ENCODE measurements at places on chromosomes 2 and 18. TPM values are rescaled to one million over a fixed set of nuclear protein-coding genes. Genes with fewer than 3 reads are reported as not detected.

Gene ANKMY1
- total RNA-seq, result 17.4 TPM

Gene VWA3B
- 0.81 TPM for total RNA-seq

Gene RNF152
- total RNA-seq, result 19.4 TPM

Gene UGT1A1
- total RNA-seq, result 0.94 TPM

Gene METAP1D
- total RNA-seq, result 6.1 TPM

Gene PXDN
- 6.9 TPM for total RNA-seq

Gene POMC
- total RNA-seq, result 6.3 TPM

GRCh38 chr18:68263481-68263880, 451.4 kb downstream of the TMX3 start:
- no peaks in the 10 kb centered on the region for H3K4me1 ChIP-seq
- no peak overlapping the region for H3K27ac ChIP-seq
- H3K27me3 ChIP-seq, result no peaks in the 10 kb centered on the region
- no peaks in the 10 kb centered on the region for H3K36me3 ChIP-seq
- DNase-seq, result no peak
- H3K4me3 ChIP-seq, result no peak overlapping the region

DNA sequence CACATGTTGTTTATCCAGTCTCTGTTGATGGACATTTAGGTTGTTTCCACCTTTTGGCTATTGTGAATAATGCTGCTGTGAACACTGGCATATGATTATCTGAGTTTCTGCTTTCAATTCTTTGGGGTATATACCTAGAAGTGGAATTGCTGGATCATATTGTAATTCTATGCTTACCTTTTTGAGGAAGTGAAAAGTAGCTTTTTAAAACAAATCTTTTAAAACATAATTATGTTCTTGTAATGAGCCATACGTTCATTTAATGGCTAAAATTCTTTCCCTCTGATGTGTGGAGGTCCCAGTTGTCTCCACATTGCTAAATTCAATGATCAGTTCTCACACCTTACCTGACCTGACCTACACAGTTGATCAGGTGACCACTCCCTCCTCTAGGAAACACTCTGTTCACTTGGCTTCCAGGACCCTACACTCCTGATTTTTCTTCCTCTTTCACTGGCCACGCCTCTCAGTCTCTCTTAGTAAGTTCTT, 27.8 kb upstream of the SERTAD2 start:
- H3K36me3 ChIP-seq, result no peaks in the 10 kb centered on the region
- H3K4me1 ChIP-seq, result no peaks in the 10 kb centered on the region
- no peak overlapping the region for H3K4me3 ChIP-seq
- no peaks in the 10 kb centered on the region for H3K27me3 ChIP-seq

GRCh38 chr18:23871410-23871809, 143.1 kb upstream of the TTC39C start:
- H3K4me1 ChIP-seq, result no peaks in the 10 kb centered on the region
- H3K4me3 ChIP-seq, result no peak overlapping the region
- no peak for DNase-seq

DNA sequence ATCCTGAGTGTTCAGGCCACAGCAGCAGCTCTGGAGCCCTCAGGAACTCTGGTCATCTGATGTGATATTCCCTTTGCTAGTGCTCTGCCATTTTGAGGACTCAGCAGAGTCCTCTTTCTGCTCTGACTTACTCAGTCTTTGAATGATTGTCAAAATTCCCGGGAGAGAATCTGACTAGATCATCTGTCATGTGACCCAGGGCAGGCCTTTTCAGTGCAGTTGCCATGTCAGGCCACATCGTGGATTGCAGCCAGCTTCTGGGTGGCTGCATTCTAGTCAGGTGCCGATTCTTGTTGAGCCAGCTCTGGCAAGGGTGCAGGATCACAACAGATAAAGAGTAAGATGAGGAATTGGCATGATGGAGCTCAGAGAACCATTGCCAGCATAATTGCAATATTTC, 795.6 kb downstream of the CPS1 start:
- no peaks in the 10 kb centered on the region for H3K27me3 ChIP-seq
- no peaks in the 10 kb centered on the region for H3K4me1 ChIP-seq
- no peak for DNase-seq
- no peak overlapping the region for H3K27ac ChIP-seq

DNA sequence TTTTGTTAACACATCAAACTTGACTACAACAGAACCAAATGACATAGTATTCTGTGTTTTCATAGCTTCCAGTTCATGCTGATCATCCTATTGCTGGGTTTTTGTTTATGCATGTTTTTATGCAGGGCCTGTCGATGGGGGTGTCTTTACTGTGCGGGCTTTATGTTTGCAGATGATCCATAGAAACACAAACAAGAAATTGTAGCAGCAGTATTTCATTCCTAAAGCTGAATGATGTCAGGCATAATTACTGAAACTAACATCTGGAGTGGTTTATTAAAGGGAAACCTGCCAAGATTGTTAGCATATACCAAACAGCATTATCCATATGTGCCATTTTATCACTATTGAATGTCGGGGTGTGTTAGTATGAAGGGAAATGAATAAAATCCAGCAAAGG, 129.7 kb downstream of the PTPRM start:
- H3K27ac ChIP-seq, result no peak overlapping the region
- H3K4me1 ChIP-seq, result no peaks in the 10 kb centered on the region
- H3K36me3 ChIP-seq, result no peaks in the 10 kb centered on the region
- no peak overlapping the region for H3K4me3 ChIP-seq
- H3K27me3 ChIP-seq, result no peaks in the 10 kb centered on the region

- H3K4me1 ChIP-seq, result no peaks in the 10 kb centered on the region
- no peak for DNase-seq
- H3K27ac ChIP-seq, result no peak overlapping the region
- no peaks in the 10 kb centered on the region for H3K27me3 ChIP-seq
- H3K36me3 ChIP-seq, result no peaks in the 10 kb centered on the region
Measured at GRCh38 chr2:140177086-140177485, 1396.9 kb upstream of the NXPH2 start.

GRCh38 chr2:132670496-132671150, 618 bp upstream of the LYPD1 start:
- H3K36me3 ChIP-seq, result no peaks in the 10 kb centered on the region
- no peak for DNase-seq
- H3K4me1 ChIP-seq, result peaks cover 19% of the 10 kb centered on the region

DNA sequence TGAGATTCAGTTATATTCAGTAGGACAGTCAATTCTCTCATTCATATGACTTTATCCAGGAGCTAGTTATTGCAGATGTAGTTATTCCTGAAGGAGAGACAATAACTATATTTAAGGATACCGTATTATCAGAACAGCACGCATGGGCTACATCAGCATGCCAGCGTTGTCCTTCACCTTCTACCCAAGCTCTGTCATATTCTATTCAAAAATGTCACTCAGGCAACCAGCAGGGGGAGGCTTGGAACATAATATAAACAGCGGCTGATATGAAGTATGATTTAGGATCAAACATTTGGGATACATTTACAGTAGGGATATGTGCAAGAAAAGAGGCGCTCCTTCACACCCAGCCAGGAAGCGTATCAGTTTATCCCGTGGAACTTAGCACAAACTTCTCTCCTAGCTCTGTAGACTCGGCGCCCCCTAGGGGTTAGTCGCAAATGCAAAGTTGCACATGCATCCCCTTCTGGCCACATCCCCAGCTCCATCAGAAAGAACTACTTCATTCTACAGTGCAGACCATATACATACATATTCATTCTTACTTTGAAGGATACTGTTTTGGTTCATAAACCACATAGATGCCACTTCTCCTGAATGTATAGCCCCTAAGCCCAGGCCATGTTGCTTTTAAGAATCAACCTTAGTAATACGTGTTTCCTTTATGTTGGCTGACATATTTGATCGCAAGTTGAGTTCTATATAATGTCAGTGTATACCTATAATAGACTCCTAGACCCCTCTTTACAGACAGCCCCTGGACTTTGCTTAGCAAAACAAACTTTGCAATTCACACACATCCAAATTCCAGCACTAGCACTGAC, 759.4 kb downstream of the ADCYAP1 start:
- no peaks in the 10 kb centered on the region for H3K36me3 ChIP-seq
- H3K4me1 ChIP-seq, result no peaks in the 10 kb centered on the region
- DNase-seq, result peak; percentile 3

- DNase-seq, result peak; percentile 11
- no peaks in the 10 kb centered on the region for H3K27me3 ChIP-seq
Measured at GRCh38 chr18:47873625-47874024, 56.8 kb downstream of the SMAD2 start.

DNA sequence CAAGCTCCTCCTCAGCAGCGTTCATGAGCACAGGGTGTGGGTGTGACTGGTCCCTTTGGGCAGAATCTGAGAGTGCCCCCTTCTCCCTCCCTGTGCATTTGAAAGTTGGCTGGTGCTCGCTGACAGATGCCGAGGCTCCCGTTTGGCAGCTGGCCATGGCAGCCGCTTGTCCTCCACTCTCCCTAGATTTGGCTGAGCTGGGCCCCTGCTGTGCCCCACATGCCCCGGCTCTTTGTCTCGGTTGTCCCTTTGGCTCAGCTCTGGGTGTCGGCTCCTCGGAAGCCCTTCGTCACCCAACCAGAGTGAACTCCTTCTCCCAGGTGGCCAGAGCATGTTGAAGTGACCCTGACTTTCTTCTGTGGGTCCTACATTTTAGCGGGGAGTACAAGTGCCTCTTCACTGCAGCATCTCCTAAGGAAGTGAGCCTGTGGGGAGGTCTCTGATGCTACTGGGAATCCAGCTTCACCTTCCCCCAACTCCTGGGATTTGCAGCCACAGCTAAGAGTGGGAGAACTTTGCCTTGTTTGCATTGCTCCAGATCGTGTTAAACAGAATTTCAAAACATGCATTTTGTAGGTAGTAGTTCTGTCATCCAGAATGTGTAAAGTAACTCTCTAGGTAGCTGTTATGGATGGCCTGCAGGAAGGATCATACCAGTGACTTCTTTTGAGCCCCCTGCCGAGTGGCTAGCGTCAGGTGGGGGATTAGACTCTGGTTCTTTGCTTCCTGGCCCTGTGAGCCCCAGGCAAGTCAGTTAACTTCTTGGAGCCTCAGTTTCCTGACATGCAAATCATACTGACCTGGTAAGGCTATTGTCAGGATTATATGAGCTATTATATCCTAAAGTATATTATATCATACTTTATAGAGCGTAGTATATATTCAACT, 24.2 kb downstream of the HPCAL1 start:
- peaks cover 15% of the 10 kb centered on the region for H3K4me1 ChIP-seq
- no peaks in the 10 kb centered on the region for H3K36me3 ChIP-seq
- peak; percentile 44 for DNase-seq

DNA sequence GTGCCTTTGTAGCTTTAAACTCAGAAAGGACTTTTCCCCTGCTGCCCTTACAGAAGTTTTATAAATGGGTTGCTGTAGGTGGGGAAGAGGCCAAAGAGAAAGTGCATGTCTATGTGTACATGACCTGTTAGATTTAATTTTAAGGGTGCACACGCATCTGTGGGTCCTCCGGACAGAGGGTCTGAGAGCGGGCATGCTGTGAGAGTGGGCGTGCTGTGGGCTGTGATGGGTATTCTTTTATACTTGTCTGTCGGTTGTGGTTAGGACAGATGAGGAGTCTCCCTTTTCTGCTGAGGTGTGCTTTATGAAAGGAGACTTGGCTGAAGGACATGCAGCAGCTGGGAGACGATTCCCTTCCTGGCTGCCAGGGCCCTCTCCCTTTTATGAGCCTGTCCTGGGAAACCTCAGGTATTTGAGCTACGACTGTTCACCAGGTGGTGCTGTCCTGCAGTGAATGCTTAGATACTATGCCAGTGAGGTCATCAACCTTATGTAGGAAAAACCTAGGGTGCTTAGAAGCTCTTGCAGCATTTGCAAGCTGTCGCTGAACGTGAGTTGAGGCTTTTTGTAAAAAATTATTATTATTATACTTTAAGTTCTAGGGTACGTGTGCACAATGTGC, 67.5 kb downstream of the TANC1 start:
- DNase-seq, result peak; percentile 70
- no peaks in the 10 kb centered on the region for H3K27me3 ChIP-seq
- no peaks in the 10 kb centered on the region for H3K36me3 ChIP-seq
- H3K27ac ChIP-seq, result peak overlapping the region; percentile 53
- H3K4me1 ChIP-seq, result peaks cover 52% of the 10 kb centered on the region

DNA sequence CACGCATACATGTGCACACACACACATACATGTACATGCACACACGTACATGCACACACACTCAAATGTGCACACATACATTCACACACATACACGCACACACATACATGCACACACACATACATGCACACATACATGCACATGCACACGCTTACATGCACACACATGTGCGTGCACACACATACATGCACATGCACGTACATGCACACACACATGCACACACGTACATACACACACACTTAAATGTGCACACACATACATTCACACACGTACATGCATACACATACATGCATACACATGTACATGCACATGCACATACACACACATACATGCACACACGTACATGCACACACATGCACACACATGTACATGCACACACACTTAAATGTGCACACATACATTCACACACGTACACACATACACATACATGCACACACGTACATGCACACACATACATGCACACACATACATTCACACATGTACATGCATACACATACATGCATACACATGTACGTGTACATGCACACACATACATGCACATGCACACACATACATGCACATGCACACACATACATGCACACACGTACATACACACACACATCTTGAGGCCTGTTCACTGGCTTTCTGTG, 283.7 kb upstream of the ID2 start:
- H3K27me3 ChIP-seq, result no peaks in the 10 kb centered on the region
- no peaks in the 10 kb centered on the region for H3K36me3 ChIP-seq
- H3K27ac ChIP-seq, result no peak overlapping the region
- no peak overlapping the region for H3K4me3 ChIP-seq

DNA sequence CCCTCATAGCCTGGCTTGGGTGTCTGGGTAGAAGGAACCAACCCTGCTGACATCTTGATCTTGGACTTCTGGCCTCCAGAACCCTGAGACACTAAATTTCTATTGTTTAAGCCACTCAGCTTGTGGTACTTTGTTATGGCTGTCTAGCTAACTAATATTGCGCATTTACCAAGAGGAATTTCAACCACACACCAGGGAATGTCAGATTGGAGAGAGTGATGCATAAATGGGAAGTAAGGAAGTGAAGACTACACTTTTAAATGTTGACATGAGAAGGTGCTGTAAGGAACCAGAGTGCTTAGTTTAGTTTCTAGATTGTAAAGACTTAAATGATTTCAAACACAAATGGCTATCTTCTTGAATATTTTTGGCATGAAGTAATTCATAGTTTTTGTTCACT, 98.9 kb upstream of the ITGB6 start:
- H3K27ac ChIP-seq, result no peak overlapping the region
- H3K36me3 ChIP-seq, result peaks cover 7% of the 10 kb centered on the region
- no peak overlapping the region for H3K4me3 ChIP-seq
- no peaks in the 10 kb centered on the region for H3K27me3 ChIP-seq
- peaks cover 7% of the 10 kb centered on the region for H3K4me1 ChIP-seq
- DNase-seq, result no peak

DNA sequence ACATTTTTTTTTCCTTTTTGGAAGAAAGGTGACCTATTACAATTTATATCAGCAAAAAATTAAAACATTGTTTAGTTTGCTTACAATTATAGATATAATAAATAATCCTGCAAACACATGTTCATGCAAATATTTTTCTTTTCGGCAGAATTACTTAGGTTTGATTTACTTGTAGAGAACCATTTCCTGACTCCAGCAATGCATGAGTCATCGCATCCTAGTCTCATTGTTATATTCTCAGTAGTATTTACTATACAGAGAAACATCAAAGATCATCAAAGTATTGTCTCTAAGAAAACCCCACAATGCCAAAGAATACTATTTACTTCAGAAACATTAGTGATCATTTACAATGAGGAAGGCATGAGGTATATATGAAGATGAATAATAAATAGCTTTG, 40.4 kb upstream of the MTIF2 start:
- no peak overlapping the region for H3K4me3 ChIP-seq
- no peak for DNase-seq
- no peaks in the 10 kb centered on the region for H3K4me1 ChIP-seq
- H3K27me3 ChIP-seq, result no peaks in the 10 kb centered on the region
- H3K36me3 ChIP-seq, result no peaks in the 10 kb centered on the region

All from thyroid gland (tissue), 4 donors.